ENCODE measurements at places on chromosomes 1 and 21. TPM values are rescaled to one million over a fixed set of nuclear protein-coding genes. Genes with fewer than 3 reads are reported as not detected.

CENPF gene
- total RNA-seq, result 2.5 TPM

AHDC1 gene
- 23.7 TPM for total RNA-seq

CD52 gene
- 541 TPM for total RNA-seq

NR5A2 gene
- 1.4 TPM for total RNA-seq

IRF6 gene
- 18.2 TPM for total RNA-seq

HNRNPCL4 gene
- total RNA-seq, result not detected

POTED gene
- not detected for total RNA-seq

NBPF14 gene
- 18.7 TPM for total RNA-seq

UTP25 gene
- total RNA-seq, result 6.2 TPM

LCE1F gene
- not detected for total RNA-seq

CBS gene
- 82.3 TPM for total RNA-seq

CELA3B gene
- not detected for total RNA-seq

TSPEAR gene
- total RNA-seq, result 0.27 TPM

CYP4B1 gene
- 210 TPM for total RNA-seq

MIXL1 gene
- total RNA-seq, result 0.38 TPM

All from lower lobe of right lung (tissue), 2 donors.